Activated CD4-positive, alpha-beta memory T cell treated with anti-CD3 and anti-CD28 coated beads for 36 hours (primary cell): ENCODE measurements at places on chromosomes 1 and 21. TPM values are rescaled to one million over a fixed set of nuclear protein-coding genes. Genes with fewer than 3 reads are reported as not detected.

DNA sequence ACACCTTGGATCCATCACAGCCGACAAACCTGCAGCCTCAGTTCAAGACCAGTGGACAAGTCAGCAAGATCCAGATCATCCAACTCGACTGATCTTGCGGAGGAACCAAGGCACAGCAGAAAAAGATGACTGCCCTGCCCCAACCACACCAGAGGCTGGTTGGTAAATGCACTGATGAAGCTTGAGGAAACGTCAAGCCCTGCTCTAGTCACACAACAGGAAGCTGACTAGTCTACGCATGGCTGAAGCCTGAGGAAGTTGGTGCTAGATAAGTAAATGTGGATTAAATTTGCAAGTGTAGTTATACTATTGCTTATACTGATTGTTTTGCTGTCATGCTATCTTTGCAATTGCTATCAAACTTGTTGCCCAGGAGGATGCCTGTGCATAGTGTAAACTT lies 89.0 kb downstream of the LIPI start:
- no peaks in the 10 kb centered on the region for H3K27me3 ChIP-seq
- no peaks in the 10 kb centered on the region for H3K36me3 ChIP-seq
- DNase-seq: no peak

DNA sequence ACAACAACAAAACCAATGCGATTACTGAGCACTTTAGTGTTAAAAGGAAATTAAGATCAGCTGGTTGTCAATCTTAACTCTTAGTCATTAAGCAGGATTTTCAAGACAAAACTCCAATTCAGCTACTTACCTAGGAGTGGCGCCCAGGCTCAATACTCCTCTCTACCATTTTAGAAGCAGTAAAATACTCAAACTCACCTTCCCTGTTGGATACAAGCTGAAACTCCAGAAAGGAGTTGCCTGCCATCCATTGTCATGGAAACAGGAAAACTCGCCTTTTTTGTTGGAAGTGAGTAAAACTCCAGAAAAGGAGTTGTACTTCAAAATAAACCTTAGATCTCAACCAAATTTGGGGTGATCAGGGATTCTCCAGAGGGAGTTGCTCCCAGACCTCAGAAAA lies 127.0 kb upstream of the F3 start:
- no peak for DNase-seq
- H3K27me3 ChIP-seq: peaks cover 1% of the 10 kb centered on the region
- H3K4me3 ChIP-seq: no peak overlapping the region
- no peaks in the 10 kb centered on the region for H3K36me3 ChIP-seq

- H3K36me3 ChIP-seq: no peaks in the 10 kb centered on the region
- H3K27me3 ChIP-seq: peaks cover 1% of the 10 kb centered on the region
- DNase-seq: no peak
- no peak overlapping the region for H3K4me3 ChIP-seq
- peaks cover 5% of the 10 kb centered on the region for H3K4me1 ChIP-seq
Observed at GRCh38 chr1:202622388-202622787, 87.9 kb downstream of the SYT2 start.

- H3K36me3 ChIP-seq: peaks cover 14% of the 10 kb centered on the region
- no peak for DNase-seq
- peaks cover 13% of the 10 kb centered on the region for H3K4me1 ChIP-seq
- H3K27ac ChIP-seq: no peak overlapping the region
Observed at GRCh38 chr1:155719703-155720102, 30.8 kb downstream of the DAP3 start.

GRCh38 chr1:25669781-25670567 lies 53.4 kb downstream of the MAN1C1 start:
- H3K4me1 ChIP-seq: peaks cover 52% of the 10 kb centered on the region
- no peak for DNase-seq
- peaks cover 5% of the 10 kb centered on the region for H3K27me3 ChIP-seq

LSM10 gene
- total RNA-seq: 47.0 TPM

GRCh38 chr1:225209153-225209552 lies 218.7 kb downstream of the LBR start:
- H3K4me3 ChIP-seq: no peak overlapping the region
- H3K4me1 ChIP-seq: no peaks in the 10 kb centered on the region
- DNase-seq: no peak
- H3K36me3 ChIP-seq: no peaks in the 10 kb centered on the region
- no peak overlapping the region for H3K27ac ChIP-seq

GRCh38 chr1:246893191-246893939 lies 38.4 kb downstream of the AHCTF1 start:
- no peak for DNase-seq
- H3K36me3 ChIP-seq: peaks cover 51% of the 10 kb centered on the region
- no peaks in the 10 kb centered on the region for H3K27me3 ChIP-seq
- H3K4me1 ChIP-seq: peaks cover 8% of the 10 kb centered on the region
- H3K4me3 ChIP-seq: no peak overlapping the region

DNAJC28 gene
- 0.67 TPM for total RNA-seq

- no peaks in the 10 kb centered on the region for H3K27me3 ChIP-seq
- peak overlapping the region; percentile 92 for H3K27ac ChIP-seq
- H3K4me3 ChIP-seq: peak overlapping the region; percentile 88
- H3K4me1 ChIP-seq: peaks cover 56% of the 10 kb centered on the region
- DNase-seq: no peak
Observed at GRCh38 chr1:145992502-145992936, 3.9 kb downstream of the TXNIP start.

DNA sequence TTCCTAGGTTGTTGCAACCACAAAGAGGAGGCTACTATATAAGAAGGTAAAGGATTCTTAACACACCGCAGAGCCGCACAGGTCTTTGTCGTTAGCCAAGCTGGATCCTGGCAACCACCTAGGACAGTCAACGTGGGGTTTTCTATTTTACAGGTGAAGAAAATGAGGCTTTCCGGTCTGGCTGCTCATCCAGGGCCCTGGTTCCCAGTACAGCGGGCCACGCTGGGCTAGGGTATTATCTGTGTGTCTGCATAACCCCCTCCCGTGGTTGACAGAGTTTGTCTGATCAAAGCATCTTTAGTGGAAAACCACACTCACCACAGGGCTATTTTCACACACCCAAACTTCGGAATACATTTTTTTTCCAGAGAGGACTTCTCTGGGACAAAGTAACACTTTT lies 39.0 kb upstream of the PDE9A start:
- peaks cover 3% of the 10 kb centered on the region for H3K36me3 ChIP-seq
- no peak overlapping the region for H3K4me3 ChIP-seq
- peaks cover 14% of the 10 kb centered on the region for H3K4me1 ChIP-seq
- no peak overlapping the region for H3K27ac ChIP-seq
- peak; percentile 75 for DNase-seq

KCNT2 gene
- not detected for total RNA-seq

SLC25A34 gene
- total RNA-seq: 1.5 TPM

DNA sequence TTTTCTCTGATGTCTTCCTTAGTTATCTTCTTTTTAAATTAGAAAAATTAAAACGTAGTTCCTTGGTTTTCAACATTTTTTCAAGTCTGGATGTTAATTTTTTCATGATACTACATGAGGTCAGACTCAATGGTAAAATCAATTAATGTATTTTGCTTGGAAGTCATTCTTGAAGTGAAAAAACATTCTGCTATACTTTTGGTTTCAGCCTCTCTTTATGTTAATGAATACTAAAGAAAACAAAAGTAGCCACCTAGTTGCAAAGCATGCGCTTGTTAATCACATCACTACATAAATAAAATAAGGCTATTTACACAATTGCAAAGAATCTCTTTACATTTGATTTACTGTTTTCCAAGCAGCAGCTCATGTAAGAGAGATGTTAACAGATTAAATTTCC lies 170.4 kb downstream of the LIPI start:
- no peak overlapping the region for H3K27ac ChIP-seq
- no peaks in the 10 kb centered on the region for H3K36me3 ChIP-seq
- no peak overlapping the region for H3K4me3 ChIP-seq

DNA sequence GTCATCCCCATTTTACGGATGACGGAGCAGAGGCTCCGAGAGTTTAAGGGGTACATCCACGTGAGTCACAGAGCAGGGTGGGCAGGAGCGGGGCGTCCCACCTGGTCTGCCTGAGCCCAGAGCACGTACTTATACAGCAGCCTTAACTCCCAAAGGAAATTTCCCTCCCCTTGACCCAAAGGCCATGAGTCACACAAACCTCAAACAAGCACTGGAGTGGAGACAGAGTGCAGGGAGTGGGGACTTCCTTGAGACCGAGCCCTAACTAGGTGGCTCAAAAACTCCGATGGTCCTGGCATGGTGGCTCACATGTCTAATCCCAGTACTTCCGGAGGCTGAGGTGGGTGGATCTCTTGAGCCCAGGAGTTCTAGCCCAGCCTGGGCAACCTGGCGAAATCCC lies 141.6 kb upstream of the KLHDC7A start:
- H3K4me1 ChIP-seq: no peaks in the 10 kb centered on the region
- H3K27me3 ChIP-seq: peaks cover 3% of the 10 kb centered on the region
- no peak overlapping the region for H3K4me3 ChIP-seq
- no peak overlapping the region for H3K27ac ChIP-seq
- H3K36me3 ChIP-seq: no peaks in the 10 kb centered on the region

RUNX3 gene
- total RNA-seq: 153 TPM

- no peaks in the 10 kb centered on the region for H3K27me3 ChIP-seq
- H3K36me3 ChIP-seq: peaks cover 2% of the 10 kb centered on the region
- no peak for DNase-seq
- H3K4me3 ChIP-seq: no peak overlapping the region
- H3K4me1 ChIP-seq: peaks cover 24% of the 10 kb centered on the region
- H3K27ac ChIP-seq: no peak overlapping the region
Observed at GRCh38 chr1:161311595-161312181, 1.9 kb upstream of the MPZ start.

GRCh38 chr1:44073528-44073927 lies 42.3 kb upstream of the SLC6A9 start:
- H3K27me3 ChIP-seq: peaks cover 23% of the 10 kb centered on the region
- H3K4me1 ChIP-seq: no peaks in the 10 kb centered on the region
- H3K36me3 ChIP-seq: no peaks in the 10 kb centered on the region
- DNase-seq: no peak
- no peak overlapping the region for H3K4me3 ChIP-seq

GRCh38 chr1:158496374-158496773 lies 24.4 kb downstream of the OR10R2 start:
- no peaks in the 10 kb centered on the region for H3K4me1 ChIP-seq
- H3K27me3 ChIP-seq: peaks cover 12% of the 10 kb centered on the region
- no peaks in the 10 kb centered on the region for H3K36me3 ChIP-seq
- no peak overlapping the region for H3K27ac ChIP-seq

OR14C36 gene
- total RNA-seq: not detected

CYYR1 gene
- not detected for total RNA-seq

SPRTN gene
- 7.4 TPM for total RNA-seq

DNA sequence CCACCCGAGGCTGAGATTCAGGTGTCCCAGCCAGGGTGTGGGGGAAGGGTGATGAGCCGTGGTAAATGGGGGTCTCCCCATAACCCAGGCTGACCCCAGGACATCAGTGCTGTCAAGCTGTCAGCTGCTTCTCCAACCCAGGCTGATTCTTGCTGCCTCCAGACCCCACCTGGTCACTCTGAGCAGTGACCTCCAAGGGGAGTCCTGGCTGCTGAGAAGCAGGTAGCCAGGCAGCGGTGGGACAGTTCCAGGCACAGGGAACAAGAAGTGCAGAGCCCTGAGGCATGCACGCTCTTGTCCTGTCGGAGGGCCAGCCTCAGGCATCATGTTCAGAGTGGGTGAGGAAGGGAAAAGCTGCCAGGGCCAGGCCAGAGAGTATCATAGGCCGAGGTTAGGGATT lies 1.1 kb downstream of the ESPN start:
- no peak overlapping the region for H3K4me3 ChIP-seq
- peaks cover 12% of the 10 kb centered on the region for H3K4me1 ChIP-seq
- peaks cover 32% of the 10 kb centered on the region for H3K27me3 ChIP-seq
- DNase-seq: no peak
- H3K27ac ChIP-seq: no peak overlapping the region
- no peaks in the 10 kb centered on the region for H3K36me3 ChIP-seq
